Glutamatergic neuron (in vitro differentiated cells): ENCODE measurements at places on chromosomes 11 and 22. TPM values are rescaled to one million over a fixed set of nuclear protein-coding genes. Genes with fewer than 3 reads are reported as not detected.

MS4A8 gene
- total RNA-seq: not detected

DNA sequence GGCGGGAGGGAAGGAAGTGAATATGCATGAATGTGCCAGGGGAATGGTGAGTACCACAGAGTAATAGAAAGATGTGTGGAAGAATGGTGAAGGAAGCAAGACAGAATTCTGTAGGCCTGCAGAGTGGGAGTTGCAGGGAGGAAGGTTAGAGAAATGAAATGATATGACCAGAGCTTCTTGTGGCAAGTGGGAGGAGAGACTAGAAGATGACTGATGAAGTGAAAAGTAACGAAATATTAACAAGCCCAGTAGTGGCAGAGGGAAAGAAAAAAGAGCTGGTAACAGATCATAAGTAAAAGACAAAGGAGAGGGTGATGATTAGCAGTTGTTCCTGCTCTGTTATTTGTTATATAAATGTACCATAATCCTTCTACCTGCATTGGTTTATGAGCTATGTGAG lies 1.0 kb upstream of the ALKBH8 start:
- H3K4me3 ChIP-seq: peak overlapping the region; percentile 93
- H3K27me3 ChIP-seq: no peaks in the 10 kb centered on the region
- H3K36me3 ChIP-seq: no peaks in the 10 kb centered on the region
- no peak overlapping the region for H3K27ac ChIP-seq

NEFH gene
- total RNA-seq: 27.1 TPM

DNA sequence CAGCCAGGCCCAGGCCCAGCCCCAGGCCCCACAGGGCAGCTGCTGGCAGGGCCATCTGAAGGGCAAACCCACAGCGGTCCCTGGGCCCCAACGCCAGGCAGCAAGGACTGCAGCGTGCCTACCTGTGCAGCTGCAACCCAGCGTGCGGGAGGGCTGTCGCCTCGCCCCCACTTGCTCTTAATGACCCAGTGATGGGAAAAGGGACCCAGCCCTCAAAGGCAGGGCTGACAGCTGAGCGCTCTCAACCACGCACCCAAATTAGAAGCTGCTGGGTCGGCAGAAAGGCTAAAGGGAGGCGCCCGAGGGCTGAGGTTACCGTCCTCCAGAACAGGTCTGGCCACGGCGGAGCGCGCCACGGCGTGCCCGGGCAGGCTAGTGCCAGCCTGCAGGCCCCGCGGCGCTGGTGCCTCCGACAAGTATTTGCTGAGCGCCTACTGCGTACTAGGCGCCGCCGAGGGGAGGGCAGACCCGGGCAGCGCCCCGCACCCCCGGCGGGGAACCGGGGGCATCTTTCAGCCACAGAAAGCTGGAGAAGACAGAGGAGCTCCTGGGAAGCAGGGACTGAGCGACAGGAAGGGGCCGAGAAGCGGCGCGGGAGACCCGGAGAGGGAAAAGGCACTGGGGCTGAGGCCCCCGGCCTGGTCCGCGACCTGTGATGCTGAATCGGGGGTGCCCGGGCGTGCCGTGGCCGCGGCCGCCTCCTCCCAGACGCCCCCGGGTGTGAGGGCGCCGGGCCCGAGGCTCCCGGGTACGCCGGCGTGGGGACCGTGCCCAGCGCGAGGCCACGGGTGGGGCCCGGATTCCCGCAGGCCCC lies 773 bp downstream of the HRAS start:
- DNase-seq: no peak
- peaks cover 4% of the 10 kb centered on the region for H3K27me3 ChIP-seq
- H3K4me3 ChIP-seq: peak overlapping the region; percentile 64
- no peaks in the 10 kb centered on the region for H3K36me3 ChIP-seq

DNA sequence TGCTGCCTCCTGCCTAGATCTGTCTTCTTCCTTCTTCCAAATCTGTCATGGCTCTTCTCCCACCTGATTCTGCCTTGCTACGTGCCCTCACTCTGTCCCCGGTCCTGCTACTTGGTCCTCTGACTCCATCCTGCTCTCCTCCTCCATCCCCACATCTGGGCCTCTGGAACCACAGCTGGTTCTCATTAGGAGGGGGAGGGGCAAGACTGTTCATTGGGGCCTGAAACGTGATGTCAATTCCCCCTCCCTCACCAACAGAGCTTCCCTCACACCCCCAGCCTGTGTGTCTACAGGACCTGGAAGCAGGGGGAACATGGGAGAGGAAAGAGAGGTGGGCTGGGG lies 9.1 kb downstream of the DCHS1 start:
- no peak for DNase-seq
- no peak overlapping the region for H3K27ac ChIP-seq
- no peak overlapping the region for H3K4me3 ChIP-seq
- H3K36me3 ChIP-seq: no peaks in the 10 kb centered on the region

- peaks cover 3% of the 10 kb centered on the region for H3K36me3 ChIP-seq
- H3K4me1 ChIP-seq: peaks cover 2% of the 10 kb centered on the region
- peak overlapping the region; percentile 41 for H3K27ac ChIP-seq
- no peak overlapping the region for H3K4me3 ChIP-seq
- no peak for DNase-seq
Observed at GRCh38 chr11:71266114-71266833, 13.9 kb upstream of the SHANK2 start.

DNA sequence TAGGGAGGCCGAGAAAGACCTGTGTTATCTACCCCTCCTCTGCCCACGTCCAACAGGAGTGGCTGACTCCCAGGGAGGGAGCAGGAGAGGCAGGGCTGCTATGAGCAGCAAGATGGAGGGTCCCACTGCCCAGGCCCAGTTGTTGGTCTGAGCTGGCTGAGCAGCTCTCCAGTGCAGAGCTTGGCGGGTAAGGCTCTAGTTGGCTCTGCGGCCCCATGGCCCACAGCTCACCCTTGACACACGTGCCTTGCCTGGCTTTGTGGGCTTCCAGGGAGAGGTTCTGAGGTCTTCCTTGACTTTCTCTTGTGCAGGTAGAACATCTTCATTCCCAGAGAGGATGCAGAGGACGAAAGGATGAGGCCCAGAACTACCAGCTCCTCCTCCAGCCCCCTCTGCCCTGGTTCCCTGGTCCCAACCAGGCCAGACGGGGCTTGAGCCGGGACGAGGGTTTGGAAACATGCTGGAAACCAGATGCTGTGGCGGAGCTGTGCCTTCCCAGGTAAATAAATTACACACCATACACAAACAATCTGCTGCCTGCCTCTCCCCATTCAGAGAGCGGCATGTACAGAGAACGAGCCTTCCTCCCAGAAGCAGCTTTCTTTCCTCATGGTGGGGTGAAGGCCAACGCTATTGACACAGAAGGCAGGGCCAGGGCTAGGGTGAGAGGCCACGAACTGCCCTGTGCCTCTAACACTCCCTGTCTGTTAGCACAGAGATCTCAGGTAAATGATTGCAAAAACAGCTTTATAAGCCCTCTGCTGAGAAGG lies 48.1 kb downstream of the DSCAML1 start:
- H3K36me3 ChIP-seq: no peaks in the 10 kb centered on the region
- H3K27me3 ChIP-seq: peaks cover 8% of the 10 kb centered on the region
- no peak overlapping the region for H3K4me3 ChIP-seq
- no peak overlapping the region for H3K27ac ChIP-seq
- peaks cover 1% of the 10 kb centered on the region for H3K4me1 ChIP-seq

DNA sequence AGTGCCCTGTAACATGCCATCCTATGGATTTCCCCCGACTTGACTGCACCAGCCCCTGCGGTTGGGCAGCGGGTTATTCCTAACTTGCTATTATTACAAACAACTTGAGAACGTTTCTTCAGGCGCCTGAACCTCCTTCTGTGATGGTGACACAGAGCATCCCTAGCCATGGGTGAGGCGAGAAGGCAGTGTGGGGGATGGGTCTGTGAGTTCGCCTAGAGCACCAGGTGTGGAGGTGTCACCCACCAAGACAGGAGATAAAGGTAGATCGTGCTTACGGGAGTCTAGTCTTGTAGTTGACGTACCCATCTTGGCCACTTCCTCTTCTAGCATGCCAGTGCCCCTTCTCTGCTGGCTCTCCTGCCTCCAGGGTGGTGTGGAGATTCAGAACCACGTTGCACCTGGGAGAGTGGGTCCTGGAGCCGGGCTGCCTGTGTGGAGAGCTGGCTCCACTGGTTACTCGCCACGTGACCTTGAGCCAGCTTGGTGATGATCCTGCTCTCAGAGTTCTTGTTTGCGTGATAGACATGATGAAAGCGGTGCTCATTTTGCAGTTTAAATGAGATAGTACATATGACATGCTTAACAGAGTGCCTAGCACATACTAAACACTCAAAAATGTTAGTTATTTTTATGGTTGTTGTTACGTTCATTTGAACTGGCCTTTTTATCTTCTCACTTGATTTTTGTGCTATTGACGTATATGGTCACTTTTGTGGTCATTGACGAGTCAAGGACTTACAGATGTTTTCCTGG lies 37.8 kb downstream of the TBC1D22A start:
- no peak for DNase-seq
- H3K27me3 ChIP-seq: peaks cover 10% of the 10 kb centered on the region
- no peak overlapping the region for H3K27ac ChIP-seq
- H3K4me3 ChIP-seq: no peak overlapping the region

CERK gene
- 145 TPM for total RNA-seq

DNA sequence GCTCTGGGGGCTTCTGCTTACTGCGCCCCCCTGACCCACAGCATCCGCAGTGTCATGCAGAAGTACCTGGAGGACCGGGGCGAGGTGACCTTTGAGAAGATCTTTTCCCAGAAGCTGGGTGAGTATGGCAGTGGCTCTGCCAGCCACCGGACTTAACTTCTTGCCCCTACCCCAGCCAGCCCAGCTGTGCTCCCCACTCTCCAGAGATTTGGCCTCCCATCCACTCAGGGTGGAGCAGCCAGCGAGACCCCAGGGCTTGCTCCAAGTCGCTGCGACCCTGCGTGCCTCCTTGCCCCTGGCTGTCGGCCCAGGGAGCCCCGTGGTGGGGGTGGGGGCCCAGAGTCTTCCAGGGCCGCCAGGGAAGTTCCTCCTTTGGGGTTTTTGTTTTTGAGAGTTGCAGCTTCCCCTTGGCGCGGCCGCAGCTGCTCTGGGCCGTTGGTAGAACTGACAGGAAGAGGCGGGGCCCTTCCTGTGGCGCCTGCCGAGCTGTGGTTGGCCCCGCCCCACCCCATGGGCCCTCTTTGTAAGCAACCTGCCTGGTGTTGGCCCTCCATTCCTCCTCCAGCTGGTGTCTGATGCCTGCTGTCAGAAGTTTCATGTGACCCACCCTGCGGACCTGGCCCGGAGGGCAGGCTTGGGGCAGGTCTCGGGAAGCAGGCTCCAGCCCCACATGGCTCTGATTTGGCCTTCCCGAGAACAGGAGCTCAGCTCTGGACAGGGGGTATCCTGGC lies 11.1 kb downstream of the GRK2 start:
- peak; percentile 57 for DNase-seq
- peaks cover 3% of the 10 kb centered on the region for H3K4me1 ChIP-seq
- no peaks in the 10 kb centered on the region for H3K36me3 ChIP-seq

DNA sequence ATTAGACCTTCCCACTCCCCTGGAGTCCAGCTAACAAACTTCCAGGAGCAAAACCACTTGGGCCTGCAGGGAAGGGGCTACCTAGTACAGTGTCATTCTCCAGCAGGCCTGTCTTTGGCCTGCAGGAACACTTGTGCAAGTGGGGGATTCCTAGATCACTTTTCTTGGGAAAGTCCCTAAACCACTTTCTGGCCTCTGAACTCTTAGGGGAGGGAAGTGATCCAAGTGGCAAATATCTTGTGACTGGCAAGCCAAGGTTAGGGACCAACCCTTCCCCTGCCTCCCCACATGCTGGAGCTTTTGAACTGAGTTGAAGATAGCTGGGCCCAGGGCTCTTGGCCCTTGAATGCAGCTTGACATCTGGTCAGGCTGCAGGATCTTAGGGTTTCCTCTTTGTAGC lies 17.2 kb downstream of the PPFIBP2 start:
- H3K36me3 ChIP-seq: no peaks in the 10 kb centered on the region
- H3K27me3 ChIP-seq: peaks cover 3% of the 10 kb centered on the region
- H3K4me3 ChIP-seq: no peak overlapping the region
- no peak for DNase-seq
- H3K27ac ChIP-seq: no peak overlapping the region

- H3K27me3 ChIP-seq: peaks cover 2% of the 10 kb centered on the region
- DNase-seq: no peak
- peaks cover 38% of the 10 kb centered on the region for H3K4me1 ChIP-seq
- H3K27ac ChIP-seq: peak overlapping the region; percentile 33
- no peak overlapping the region for H3K4me3 ChIP-seq
- H3K36me3 ChIP-seq: no peaks in the 10 kb centered on the region
Observed at GRCh38 chr11:32259641-32260081, 168.8 kb downstream of the RCN1 start.

DNA sequence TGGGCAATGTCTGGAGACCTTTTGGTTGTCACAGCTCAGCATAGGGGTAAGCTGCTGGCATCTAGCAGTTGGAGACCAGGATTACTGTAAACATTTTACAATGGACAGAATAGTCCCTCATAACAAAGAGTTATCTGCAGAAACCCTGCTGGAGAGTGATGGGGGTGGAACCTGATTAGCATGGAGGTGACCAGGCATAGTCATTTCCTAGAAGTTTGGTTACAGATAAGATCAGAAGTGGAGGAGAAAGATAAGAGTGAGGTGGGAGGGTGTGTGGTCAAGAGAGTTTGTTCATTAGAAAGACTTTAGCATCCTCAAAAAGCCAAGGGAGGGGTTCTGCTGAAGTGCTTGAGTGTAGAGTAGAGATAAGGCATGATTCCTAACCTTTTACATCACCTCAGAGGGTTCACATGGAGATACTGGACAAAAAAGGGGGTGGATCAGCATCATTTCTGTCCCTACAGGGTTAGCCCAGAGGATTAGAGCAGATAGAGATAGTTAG lies 38.8 kb downstream of the PRDM11 start:
- no peak overlapping the region for H3K27ac ChIP-seq
- H3K4me3 ChIP-seq: no peak overlapping the region
- H3K36me3 ChIP-seq: no peaks in the 10 kb centered on the region
- peaks cover 2% of the 10 kb centered on the region for H3K27me3 ChIP-seq

PRDX5 gene
- 418 TPM for total RNA-seq

HBB gene
- total RNA-seq: not detected

CDC42EP2 gene
- 23.5 TPM for total RNA-seq

GRCh38 chr11:74102321-74102720 lies 68.5 kb downstream of the C2CD3 start:
- H3K36me3 ChIP-seq: no peaks in the 10 kb centered on the region
- DNase-seq: no peak
- H3K4me3 ChIP-seq: no peak overlapping the region
- no peaks in the 10 kb centered on the region for H3K27me3 ChIP-seq
- H3K27ac ChIP-seq: no peak overlapping the region

- H3K27ac ChIP-seq: no peak overlapping the region
- no peak overlapping the region for H3K4me3 ChIP-seq
- peaks cover 4% of the 10 kb centered on the region for H3K27me3 ChIP-seq
- H3K36me3 ChIP-seq: no peaks in the 10 kb centered on the region
- H3K4me1 ChIP-seq: peaks cover 10% of the 10 kb centered on the region
Observed at GRCh38 chr22:33864723-33865130, 55.5 kb downstream of the LARGE1 start.

GRCh38 chr22:44068422-44069191 lies 44.5 kb downstream of the PARVB start:
- DNase-seq: no peak
- H3K4me1 ChIP-seq: no peaks in the 10 kb centered on the region
- H3K36me3 ChIP-seq: no peaks in the 10 kb centered on the region
- peaks cover 3% of the 10 kb centered on the region for H3K27me3 ChIP-seq
